Upper lobe of right lung (tissue), 1 donor: ENCODE measurements at places on chromosomes 13 and 19.

- DNase-seq, result no peak
Observed at GRCh38 chr19:7699417-7700401, 2.2 kb downstream of the FCER2 start.

DNA sequence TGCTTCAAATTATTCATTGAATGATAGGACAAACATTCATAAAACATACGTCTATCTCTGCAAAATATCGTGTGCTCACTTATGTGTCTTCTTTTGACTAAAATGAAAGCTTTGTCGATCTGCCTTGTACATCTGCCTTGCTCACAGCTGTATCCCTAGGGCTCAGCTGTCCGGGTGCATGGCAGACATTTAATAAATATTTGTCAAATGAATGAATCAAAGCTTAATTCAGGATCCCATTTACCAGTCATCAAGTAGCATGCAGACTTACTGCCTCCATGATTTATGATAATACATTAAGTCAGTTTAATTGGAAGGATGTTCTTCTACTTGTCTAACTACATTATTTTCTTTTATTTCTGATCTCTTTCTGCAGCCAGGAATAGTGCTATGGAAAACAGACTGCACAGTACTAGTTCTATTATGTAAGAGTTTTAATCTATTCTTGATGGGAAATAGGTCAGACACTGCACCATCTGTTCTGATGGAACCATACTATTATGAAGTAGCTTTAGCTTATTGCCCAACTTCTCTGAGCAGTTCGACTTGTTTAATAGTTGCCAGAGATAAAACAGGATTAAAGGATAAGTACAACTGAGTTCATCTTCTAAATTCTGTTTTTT lies 13.2 kb downstream of the SLC46A3 start:
- DNase-seq, result no peak

DNA sequence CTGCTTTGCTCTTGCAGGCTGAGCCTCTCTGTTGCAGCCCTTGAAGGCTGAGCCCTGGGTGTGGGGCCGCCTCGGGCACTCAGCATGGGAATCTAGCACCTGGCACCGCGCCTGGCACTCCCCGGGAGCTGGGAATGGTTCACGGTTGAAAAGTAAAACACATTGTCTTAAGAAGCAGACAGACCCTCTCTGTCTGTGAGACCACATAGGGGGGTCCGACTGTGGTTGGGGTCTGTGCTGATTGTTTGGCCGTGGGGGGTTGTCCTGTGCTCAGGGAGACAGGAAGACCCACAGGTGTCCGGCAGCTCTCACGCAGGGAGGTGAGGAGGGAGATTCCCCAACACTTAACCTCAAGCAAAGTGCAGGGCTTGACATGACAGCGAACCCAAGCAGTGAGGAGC lies 64.8 kb downstream of the SOX1 start:
- DNase-seq, result peak; percentile 82

GRCh38 chr19:49690656-49691242 lies at the start of gene CPT1C:
CPT1C (plus strand) TSS chr19:49691116; CDS start chr19:49692253, 1,137 bp downstream.
- DNase-seq, result peak; percentile 85
